ENCODE measurements at places on chromosomes 1 and 21. TPM values are rescaled to one million over a fixed set of nuclear protein-coding genes. Genes with fewer than 3 reads are reported as not detected.

The ORC1 gene
- 18.9 TPM for polyA plus RNA-seq

The PRDM2 gene
- polyA plus RNA-seq = 7.8 TPM

The KCNJ9 gene
- not detected for polyA plus RNA-seq

GRCh38 chr1:19689856-19690255 is 25.2 kb downstream of the HTR6 start:
- DNase-seq = no peak

GRCh38 chr21:45505416-45506021 is 36.7 kb downstream of the SLC19A1 start:
- DNase-seq = no peak

DNA sequence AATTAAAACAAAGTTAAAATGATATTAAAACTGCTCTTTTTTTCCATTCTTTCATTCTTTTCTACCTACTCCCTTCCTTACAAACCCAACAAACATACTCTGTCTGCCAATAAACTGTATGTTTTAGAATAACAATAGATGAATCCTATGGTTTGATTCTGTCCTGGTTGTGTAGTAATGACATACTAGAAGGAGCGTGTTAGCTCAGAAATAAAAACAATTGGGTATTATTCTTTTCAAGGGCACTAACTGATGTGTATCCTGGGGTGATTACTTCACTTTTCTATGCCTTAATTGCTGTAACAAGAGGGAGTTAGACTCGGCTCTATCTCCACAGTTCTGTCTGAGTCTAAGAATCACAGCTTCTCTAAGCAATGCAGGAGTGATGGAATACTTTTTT is 194.4 kb downstream of the GIPC2 start:
- no peak for DNase-seq

DNA sequence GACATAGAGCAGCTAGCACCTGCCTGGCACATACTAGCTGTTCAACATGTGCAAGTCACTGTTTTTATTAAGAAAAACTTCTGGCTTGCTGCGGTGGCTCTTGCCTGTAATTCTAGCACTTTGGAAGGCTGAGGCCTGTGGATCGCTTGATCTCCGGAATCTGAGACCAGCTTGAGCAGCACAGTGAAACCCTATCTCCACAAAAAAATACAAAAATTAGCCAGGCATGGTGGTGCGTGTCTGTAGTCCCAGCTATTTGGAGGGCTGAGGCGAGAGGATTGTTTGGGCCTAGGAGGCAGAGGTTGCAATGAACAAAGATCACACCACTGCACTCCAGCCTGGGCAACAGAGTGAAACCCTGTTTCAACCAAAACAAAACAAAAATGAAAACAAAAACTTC is 27.7 kb upstream of the C8B start:
- no peak for DNase-seq

- no peak for DNase-seq
Measured at GRCh38 chr1:231226156-231226555, 14.9 kb upstream of the GNPAT start.

GRCh38 chr1:86466109-86466844 is 2.5 kb upstream of the CLCA1 start:
- DNase-seq = no peak

GRCh38 chr1:26285366-26286063 is 5.6 kb downstream of the SH3BGRL3 start:
- DNase-seq = peak; percentile 56

DNA sequence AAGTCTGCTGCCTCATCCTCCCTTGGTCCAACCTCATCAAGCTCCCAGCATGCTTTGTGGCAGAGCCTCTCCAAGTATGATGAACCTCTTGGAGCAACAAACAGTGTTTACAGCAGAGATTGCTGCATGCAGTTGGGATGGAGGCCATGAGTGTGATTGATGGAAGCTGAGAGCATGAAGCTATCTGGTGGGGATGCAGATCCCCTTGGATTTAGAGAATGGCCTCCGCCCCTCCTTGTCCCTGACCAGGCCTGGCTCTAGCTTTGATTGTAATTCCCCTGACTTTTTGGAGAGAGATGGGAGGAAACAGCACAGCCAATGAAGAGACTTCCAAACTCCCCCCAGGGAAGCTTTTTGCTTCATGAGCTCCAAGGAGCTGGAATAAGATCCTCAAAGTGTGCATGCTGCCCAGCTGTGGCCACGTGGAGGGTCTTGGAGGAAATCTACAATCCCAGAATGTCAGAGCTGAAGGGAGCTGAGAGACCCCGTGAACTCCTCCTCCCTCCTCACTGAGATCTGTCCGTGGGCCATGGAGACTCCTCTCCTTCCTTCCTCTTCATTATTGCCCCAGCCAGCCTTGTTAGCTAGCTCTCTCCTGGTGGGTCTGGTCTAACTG is 165.3 kb upstream of the USP24 start:
- no peak for DNase-seq

GRCh38 chr1:212710566-212710965 is 10.9 kb upstream of the BATF3 start:
- no peak for DNase-seq

- DNase-seq = no peak
Measured at GRCh38 chr1:80241566-80241965, 1235.0 kb upstream of the ADGRL4 start.

GRCh38 chr1:55378582-55378981 is 163.4 kb upstream of the USP24 start:
- DNase-seq = peak; percentile 48

DNA sequence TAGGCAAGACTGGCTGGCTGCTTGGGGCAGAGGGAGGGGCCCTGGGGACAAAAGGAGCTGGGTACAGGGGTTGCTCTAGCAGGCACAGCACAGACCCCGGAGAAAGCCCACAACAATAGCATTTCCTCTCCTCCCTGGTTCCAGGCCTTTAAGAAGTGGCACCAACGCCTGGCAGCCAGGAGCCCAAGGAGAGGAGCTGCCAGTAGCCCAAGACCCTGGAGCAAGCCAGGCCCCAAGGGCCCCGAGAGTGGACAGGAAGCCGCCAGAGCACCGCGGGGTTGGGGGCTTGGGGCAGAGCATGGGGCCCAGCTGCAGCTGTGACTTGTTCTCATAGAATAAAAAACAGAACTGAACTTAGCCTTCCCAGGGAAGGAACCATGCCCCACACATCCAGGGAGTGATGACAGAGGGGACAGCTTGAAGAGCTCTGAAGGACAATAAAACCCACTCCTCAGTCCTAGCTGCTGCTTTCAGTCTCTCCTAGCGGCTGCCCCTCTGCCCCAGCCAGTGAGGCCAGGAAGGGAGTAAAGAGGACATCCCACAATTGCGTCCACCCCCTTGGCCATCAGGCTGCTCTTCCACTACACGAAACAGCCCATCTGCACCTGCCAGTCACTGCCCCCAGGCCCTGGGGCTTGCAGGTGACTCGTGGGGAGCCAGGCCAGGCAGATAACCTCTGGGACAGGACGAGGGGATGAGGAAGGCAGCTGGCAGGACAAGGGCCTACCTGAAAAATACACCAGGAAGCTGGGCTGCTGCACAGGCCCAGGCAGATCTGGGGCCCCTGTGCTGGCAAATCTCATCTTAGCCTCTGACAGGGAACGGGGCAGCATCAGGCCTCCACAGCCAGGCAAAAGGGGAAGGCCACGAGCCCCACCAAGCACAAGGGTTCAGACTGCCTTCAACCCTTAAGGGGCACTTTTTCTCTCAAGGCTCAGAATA is 16.4 kb downstream of the MTHFR start:
- no peak for DNase-seq

DNA sequence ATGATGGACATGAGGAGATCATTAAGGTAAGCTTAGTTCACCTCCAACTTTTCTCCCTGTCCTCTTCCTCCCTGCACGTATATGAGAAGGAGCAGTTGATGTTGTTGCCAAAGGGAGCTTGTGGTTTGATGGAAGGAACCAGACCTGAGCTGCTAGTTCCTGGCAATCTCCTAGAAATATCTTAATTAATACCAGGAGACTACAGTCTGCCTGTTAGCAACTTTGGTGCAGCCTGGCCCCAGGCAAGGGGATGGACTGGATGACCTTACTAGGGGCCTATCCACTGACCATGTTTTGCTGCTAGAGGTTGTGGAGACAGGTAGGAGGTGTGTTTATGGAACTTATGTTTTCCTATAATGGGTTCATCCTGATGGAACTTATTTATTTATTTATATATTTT is 22.6 kb downstream of the TUFT1 start:
- no peak for DNase-seq

- DNase-seq = no peak
Measured at GRCh38 chr1:21774835-21775549, 8.0 kb downstream of the USP48 start.

DNA sequence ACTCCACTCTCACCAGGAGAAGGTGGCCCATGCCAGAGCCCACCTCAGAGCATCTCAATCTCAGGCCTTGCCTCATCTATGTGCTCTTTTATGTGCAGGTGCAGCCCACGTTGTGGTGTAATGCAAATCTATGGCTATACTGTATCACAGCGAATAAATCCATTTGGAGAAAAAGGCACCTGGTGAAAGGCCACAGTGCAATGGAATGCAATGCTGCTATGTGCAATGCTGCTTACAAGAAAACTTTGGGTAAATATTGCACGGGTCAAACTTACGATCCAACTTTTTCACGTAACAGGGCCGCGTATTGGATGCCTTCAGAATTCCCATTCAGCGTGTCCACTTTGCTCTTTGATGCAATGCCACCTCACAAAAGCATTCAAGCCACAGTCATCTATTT is 13.5 kb downstream of the ZBTB18 start:
- DNase-seq = no peak
